ENCODE measurements at places on chromosomes 7 and 10.
A peak's percentile ranks its signal among the peaks of the same experiment; 100 is the strongest.

- no peak overlapping the region for H3K27ac ChIP-seq
- H3K4me1 ChIP-seq = peaks cover 9% of the 10 kb centered on the region
- no peak for DNase-seq
- H3K4me3 ChIP-seq = peak overlapping the region; percentile 41
- no peaks in the 10 kb centered on the region for H3K27me3 ChIP-seq
- H3K36me3 ChIP-seq = peaks cover 3% of the 10 kb centered on the region
Observed at GRCh38 chr7:1678081-1678543, 8.0 kb downstream of the ELFN1 start.

- no peak overlapping the region for H3K4me3 ChIP-seq
- H3K4me1 ChIP-seq = peaks cover 2% of the 10 kb centered on the region
- no peaks in the 10 kb centered on the region for H3K27me3 ChIP-seq
- peaks cover 8% of the 10 kb centered on the region for H3K36me3 ChIP-seq
Observed at GRCh38 chr7:69898189-69898588, 299.9 kb downstream of the AUTS2 start.

DNA sequence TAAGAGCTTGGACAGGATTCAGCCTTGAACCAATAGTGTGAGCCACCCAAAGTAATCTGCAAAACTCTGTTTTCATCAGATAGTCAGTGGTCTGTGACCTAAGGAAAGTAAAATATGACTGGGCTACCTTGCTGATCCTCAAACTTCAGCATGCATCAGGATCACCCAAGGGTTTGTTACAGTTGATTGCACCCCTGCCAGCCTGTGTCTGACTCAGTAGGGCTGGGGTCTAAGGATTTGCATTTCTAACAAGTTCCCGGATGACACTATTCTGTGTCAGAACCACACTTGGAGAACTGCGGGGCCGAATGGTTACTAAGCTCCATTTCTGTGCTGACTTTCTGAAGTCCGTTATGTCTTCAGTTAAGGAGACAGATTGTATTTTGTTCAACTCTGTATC is 40.6 kb upstream of the TSPAN13 start:
- no peaks in the 10 kb centered on the region for H3K27me3 ChIP-seq
- no peak overlapping the region for H3K27ac ChIP-seq
- no peak overlapping the region for H3K4me3 ChIP-seq
- H3K36me3 ChIP-seq = peaks cover 2% of the 10 kb centered on the region

DNA sequence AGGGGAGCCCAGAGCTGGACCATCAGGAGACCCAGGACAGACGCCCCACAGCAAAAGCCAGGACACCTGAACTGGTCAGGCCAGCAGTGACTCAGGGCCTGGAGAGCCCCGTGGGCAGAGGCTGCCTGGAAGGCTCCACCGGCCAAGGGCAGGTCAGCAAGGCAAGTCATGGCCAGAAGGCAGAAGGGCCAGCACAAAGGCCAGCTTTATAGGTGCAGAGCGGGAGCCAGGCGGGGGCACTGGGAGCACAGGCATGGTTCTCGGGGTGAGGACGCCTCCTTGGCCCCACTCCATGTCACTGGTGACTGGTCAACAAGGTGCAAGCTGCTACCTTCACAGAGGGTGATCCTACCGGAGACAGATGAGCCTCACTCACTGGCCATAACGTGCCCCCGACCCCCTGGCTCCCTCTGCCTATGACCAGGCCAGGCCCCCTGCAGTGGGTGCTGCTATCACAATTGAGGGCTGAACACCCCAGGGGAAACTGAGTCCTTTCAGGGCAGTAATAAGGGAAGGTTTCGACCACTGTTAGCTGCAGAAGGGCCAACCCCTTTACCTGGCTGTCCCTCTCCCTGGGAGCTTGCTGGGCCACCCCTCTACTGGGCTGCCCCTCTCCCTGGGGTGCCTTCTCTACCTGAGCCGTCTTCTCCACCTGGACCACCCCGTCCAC is 317.4 kb downstream of the PTPRN2 start:
- H3K4me3 ChIP-seq = no peak overlapping the region
- peaks cover 1% of the 10 kb centered on the region for H3K4me1 ChIP-seq
- no peak overlapping the region for H3K27ac ChIP-seq
- DNase-seq = no peak
- H3K36me3 ChIP-seq = no peaks in the 10 kb centered on the region

GRCh38 chr10:43606323-43607198 is at the start of gene ZNF485:
Gene ZNF485 (plus strand): TSS chr10:43606438. CDS start chr10:43607051, 613 bp downstream.
- H3K4me1 ChIP-seq = no peaks in the 10 kb centered on the region
- peak within 1 kb of the TSS; percentile 72 for H3K4me3 ChIP-seq
- DNase-seq = peak; percentile 43
- peaks cover 22% of the 10 kb centered on the region for H3K36me3 ChIP-seq
- H3K27ac ChIP-seq = no peak within 1 kb of the TSS

DNA sequence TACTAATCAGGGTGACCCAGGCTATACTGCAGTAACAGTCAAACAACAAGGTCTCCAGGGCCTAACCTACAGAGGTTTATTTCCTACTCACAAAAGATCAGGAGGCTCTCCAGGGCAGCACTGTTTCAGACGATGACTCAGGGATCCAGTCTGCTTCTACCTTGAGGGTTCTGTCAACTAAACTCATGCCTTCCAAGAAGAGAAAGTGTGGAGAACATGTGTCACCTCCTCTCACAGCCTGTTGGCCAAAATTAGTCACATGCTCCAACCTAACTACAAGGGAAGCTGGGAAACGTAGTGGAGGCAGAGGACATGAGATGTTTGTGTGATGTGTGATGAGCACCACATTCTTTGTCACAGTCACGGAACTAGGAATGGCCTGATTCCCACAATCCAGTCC is 14.7 kb upstream of the INA start:
- H3K4me1 ChIP-seq = no peaks in the 10 kb centered on the region
- H3K36me3 ChIP-seq = no peaks in the 10 kb centered on the region
- no peak overlapping the region for H3K4me3 ChIP-seq

DNA sequence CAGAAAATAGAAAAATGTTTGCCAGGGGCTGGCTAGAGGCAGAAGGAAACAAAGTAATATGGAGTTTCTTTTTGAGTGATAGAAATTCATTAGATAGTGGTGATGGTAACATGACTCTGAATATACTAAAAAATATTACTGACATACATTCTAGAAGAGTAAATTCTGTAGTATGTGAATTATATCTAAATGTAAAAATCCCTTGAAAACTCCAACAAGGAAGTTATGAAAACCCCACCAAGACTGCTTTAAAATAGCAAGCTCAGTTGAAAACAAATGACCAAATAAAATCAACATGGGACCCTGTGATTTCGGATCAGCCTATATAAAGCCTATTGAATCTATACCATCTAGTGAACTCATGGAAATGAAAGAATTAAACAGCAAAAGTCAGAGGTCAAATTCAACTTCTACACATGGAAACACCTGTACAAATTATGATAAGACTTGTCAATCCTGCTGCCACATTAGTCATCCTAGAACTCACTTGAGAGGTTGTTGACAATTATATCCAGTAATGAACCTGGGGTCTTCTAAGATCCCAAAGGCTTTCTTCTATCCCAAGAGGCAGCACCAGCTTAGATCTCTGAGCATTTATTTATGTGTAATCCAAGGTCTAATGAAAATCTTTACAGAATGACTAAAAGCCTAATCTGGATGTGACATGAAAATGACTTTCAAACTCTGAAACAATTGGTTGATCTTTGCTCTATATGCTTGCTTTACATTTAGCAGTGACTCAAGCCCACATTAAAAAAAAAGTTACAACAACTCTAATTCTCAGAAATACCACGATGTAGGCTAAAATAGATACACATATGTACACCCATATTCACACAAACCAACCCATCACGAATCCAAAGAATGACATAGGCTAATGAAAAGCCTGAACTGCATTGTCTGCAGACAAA is 59.3 kb downstream of the OSBPL3 start:
- H3K27ac ChIP-seq = no peak overlapping the region
- H3K36me3 ChIP-seq = no peaks in the 10 kb centered on the region
- H3K27me3 ChIP-seq = no peaks in the 10 kb centered on the region
- no peak overlapping the region for H3K4me3 ChIP-seq

- H3K27ac ChIP-seq = no peak overlapping the region
- peaks cover 3% of the 10 kb centered on the region for H3K4me1 ChIP-seq
- H3K36me3 ChIP-seq = no peaks in the 10 kb centered on the region
- H3K27me3 ChIP-seq = no peaks in the 10 kb centered on the region
- no peak for DNase-seq
- no peak overlapping the region for H3K4me3 ChIP-seq
Observed at GRCh38 chr7:158384746-158385145, 202.9 kb downstream of the PTPRN2 start.

- H3K4me1 ChIP-seq = no peaks in the 10 kb centered on the region
- no peak overlapping the region for H3K27ac ChIP-seq
- no peaks in the 10 kb centered on the region for H3K36me3 ChIP-seq
- H3K27me3 ChIP-seq = no peaks in the 10 kb centered on the region
- H3K4me3 ChIP-seq = no peak overlapping the region
Observed at GRCh38 chr10:49348593-49348992, 47.3 kb downstream of the DRGX start.

DNA sequence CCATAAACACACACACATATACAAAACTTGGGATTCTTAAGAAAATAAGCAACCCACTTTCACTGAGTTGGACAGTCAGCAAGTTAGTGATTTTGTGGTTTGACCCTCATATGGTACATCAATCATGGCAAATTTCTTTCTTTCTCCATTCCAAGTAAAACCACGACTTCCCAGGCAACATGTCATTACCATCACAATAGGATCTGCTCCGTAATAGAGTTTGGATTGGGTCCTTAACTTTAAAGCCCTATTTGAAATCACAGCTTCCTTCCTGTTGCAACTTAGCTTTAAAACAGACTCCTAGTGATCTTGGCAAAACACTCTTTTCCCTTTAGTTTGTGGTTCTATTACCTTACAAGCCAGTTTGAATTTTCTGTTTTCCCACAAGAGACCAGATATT is 483.6 kb downstream of the INHBA start:
- no peak overlapping the region for H3K27ac ChIP-seq
- no peak overlapping the region for H3K4me3 ChIP-seq
- H3K4me1 ChIP-seq = peaks cover 7% of the 10 kb centered on the region
- no peak for DNase-seq
- no peaks in the 10 kb centered on the region for H3K36me3 ChIP-seq

DNA sequence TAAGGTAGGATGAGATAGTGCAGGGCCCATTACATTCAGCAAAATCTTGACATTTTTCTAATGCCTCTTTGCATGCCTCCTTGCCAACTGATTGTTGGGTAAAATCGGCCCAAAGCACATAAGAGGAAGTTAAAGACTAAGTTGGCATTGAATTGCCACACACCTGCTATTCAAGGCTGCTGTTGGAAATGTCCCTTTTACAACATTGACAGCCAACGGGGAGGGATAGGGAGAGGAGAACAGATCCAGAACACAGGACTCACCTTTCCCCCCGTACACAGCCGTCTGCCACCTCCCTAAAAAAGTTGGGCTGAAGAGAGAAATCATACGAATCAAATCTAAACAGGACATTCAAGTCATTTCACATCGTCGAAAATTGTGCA is 695 bp downstream of the FAM237B start:
- no peak overlapping the region for H3K4me3 ChIP-seq
- no peak for DNase-seq
- H3K27ac ChIP-seq = no peak overlapping the region
- H3K36me3 ChIP-seq = no peaks in the 10 kb centered on the region
- H3K27me3 ChIP-seq = peaks cover 23% of the 10 kb centered on the region

DNA sequence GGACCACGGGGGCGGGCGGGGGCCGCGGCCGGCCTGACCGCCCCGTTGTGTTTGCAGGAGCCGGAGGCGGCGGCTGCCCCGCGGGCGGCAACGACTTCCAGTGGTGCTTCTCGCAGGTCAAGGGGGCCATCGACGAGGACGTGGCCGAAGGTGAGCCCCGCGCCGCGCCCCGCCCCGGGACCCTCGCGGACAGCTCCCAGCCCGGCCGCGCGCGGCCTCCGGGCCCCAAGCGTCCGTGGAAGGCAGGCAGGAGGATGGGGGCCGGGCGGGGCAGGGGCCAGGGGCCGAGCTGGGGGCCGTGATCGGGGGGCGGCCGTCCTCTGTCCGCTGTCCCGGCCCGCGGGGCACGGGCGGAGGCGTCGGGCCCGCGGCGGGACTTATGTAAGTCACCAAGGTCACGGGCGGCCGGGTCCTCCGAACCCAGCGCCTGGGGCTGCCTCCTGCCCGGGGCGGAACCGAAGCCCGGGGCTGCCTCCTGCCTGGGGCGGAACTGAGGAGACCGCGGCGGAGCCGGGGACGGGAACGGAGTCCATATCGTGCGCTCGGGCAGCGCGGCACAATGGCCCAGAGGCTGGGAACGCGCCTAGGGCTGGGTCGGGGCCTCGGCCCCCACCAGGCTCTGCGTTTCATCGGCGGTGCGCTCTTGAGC is 497 bp downstream of the PPP2R2D start:
- peaks cover 26% of the 10 kb centered on the region for H3K36me3 ChIP-seq
- H3K4me1 ChIP-seq = peaks cover 12% of the 10 kb centered on the region
- H3K27ac ChIP-seq = no peak overlapping the region
- DNase-seq = no peak
